ENCODE measurements at places on chromosomes 13 and 19.

- no peak for DNase-seq
These were observed at the start of gene RASGRP4 for GRCh38 chr19:38425810-38426466. RASGRP4 (minus strand) TSS chr19:38426219; CDS start chr19:38426091, 128 bp downstream.

DNA sequence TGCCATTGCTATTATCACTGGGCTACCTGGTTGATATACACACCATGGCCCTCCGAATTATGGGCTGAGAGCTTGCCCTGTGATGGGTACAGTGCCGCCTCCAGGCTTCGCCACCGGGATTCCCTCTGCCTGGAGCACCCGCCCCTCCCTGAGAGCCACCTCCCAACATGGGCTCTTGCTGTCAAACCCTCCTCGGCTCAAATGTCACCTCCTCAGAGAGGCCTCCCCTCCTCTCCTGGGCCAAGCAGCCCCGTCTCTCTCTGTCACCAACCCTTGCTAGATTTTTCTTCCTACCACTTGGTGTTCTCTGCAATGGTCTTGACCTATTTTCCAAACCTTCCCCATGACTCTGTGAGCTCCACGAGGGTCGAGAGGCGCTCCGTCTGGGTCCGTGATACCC is 12.2 kb upstream of the TLE2 start:
- DNase-seq: no peak

GRCh38 chr13:108755083-108755482 is 125.7 kb downstream of the MYO16 start:
- no peak for DNase-seq

DNA sequence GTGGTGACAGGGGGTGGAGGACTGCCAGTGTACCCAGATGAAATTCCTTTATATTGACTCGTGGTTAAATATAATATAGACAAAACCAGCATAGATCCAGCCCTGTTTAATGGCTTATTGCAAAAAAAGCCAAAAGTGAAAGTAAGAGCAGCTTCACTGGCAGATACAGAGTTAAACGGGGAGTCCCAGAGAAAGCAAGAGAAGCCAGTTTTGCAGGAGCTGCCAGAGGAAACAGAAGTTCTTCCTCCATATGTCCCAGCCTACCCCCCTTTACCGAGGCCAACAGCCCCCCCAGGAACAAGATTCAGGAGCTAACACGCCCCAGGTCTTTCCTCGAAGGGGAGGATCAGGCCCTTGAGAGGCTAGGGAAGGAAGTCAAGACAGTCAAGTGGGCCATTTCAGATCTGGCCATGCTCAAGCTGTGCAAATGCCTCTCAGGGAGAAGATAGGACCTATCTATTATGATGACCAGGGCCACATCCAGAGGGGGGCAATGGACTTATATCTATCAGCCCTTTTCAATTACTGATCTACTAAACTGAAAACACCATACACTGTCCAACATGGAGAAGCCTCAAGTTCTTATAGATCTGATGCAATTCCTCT is 47.2 kb upstream of the ZNF737 start:
- no peak for DNase-seq

- DNase-seq: no peak
These were observed 30.9 kb upstream of the ADGRE5 start for GRCh38 chr19:14350302-14350701.

GRCh38 chr13:111245576-111246384 is 74.7 kb upstream of the TEX29 start:
- no peak for DNase-seq

GRCh38 chr19:41616792-41617621 is 9.9 kb downstream of the CEACAM4 start:
- no peak for DNase-seq

GRCh38 chr19:5076440-5077208 is 107.7 kb downstream of the KDM4B start:
- no peak for DNase-seq

DNA sequence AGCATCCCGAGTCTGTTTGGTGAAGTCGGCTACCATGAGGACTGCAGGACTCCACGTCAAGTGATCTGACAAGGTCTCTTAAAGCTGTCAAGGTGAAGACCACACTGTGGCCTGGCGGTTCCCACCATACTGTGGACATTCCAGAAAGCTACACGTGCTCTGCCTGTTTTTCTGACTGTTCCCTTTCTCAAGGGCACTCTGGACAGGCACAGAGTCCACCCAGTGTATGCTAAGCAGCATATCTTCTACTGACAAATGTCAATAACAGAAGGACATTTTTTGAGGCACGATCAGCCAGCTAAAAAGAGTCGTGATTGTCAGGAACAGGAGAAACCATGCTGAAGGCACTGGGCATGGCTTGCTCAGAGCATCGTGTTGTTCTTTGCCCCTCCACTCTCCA is 12.8 kb upstream of the WASF3 start:
- no peak for DNase-seq

DNA sequence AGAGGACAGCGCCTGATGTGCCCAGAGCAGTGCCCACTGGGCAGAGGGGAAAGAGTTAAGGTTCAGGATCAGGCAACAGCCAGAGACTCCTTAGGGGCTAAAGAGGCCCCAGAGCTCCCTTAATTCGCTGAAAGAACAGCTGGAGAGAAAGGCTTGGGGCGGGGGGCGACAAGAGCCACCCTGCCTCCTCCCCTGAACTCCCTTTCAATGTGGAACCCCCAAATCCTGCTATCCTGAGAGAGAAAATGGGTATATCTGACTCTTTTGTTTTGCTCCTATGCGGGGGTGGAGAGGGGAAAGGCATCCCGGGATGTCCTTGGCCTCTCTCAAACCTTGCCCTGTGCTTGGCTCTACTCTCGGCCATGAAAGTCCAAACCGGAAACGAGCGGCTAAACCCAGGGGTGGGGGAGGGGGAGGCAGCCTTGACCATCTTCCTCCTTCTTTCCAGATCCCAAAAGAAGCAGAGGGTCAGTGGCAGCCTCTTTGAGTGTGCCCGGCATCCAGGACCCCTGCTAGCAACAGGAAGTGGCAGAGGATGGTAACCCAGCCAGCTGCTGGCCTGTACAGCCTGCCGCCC is 4.7 kb downstream of the PRKACA start:
- no peak for DNase-seq

DNA sequence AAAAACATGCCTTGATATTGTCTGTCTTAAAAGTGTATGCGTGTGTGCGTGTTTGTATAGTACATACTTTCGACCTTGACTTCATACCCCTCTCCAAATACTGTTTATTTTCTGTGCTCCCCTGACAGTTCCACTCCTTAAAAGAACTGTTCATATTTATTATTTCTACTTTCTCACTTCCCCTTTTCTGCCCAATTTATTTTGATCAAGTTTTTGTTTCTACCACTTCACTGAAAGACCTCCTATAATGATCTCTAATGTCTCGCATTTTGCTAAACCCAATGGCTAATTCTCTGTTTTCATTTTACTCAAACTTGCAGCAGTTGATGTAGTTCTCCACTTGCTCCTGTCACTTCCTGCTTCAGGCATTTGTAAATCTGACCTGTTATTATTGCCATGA is 426.1 kb upstream of the KLF12 start:
- DNase-seq: no peak

DNA sequence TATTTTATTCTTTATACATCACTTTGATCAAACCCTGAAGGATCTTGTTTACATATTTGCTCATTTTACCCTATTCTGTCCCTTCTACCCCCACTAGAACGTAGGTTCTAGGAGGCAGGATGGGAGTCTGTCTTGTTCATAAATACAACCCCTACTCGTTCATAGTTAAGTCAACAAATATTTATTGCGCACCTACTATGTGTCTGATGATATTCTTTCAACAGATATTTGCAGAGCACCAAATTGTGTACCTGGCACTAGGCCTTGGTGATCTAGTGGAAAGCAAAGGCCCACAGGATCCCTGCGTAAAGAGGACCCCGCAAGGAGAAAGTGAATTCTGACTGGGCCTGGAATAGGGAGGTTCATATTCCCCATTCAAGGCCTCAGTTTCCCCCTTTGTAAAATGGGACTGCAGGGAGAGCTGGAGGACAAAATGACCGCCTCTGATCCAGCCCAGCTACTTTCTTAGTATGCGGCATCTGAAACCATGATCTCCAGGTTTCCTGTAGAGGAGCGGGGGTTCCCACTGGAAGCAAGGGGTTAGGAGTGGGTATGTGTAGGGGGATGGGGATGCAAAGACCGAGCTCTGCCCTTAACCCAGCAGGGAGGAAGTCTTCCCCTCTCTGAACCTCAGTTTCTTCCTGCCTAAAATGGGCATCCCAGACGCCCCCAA is 534 bp upstream of the GEMIN7 start:
- DNase-seq: no peak

DNA sequence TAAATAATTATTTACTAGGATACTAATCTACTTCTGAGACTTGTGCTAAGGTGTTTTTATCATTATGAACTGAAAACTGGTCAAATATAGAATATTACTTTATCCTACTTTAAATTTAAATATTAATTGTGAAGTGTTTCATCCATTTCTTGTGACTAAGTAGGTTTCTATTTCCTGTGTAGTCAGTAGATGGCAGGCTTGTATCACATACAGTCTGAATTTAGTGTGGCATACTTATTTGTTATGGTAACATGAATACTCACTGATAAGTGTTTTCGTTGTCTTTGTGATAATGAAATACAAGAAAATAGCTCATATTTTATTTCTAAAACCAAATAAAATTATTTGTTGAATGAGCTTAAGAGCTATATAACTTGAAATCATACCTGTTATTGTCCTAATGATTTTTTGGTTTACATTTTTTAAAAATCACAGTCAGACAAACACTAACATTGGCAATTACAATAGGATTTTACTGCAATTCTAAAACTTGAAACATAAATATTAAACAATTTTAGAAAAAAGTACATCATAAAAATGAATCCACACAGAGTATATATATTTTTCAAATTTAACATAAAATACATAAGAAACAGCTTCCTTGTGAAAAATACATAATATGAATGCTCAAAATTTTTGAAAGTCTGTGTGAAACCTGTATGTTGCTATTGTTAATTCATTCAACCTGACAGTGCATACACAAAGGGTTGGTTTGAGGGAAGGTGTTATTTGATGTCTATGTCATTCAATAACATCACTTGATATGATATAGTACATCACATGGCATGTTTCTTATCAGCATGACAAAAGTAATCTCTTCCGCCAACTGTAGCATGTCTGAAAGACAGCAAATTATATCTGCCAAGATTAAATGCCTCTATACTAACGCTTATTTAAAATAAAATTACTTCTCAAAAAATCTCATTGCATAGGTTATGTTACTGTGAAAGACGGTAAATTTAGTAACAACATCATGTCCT is 904.8 kb upstream of the PCDH20 start:
- peak; percentile 34 for DNase-seq

GRCh38 chr13:111485491-111486250 is 165.2 kb downstream of the TEX29 start:
- DNase-seq: no peak

- DNase-seq: peak; percentile 13
These were observed 170.9 kb downstream of the LACC1 start for GRCh38 chr13:44050450-44051063.

DNA sequence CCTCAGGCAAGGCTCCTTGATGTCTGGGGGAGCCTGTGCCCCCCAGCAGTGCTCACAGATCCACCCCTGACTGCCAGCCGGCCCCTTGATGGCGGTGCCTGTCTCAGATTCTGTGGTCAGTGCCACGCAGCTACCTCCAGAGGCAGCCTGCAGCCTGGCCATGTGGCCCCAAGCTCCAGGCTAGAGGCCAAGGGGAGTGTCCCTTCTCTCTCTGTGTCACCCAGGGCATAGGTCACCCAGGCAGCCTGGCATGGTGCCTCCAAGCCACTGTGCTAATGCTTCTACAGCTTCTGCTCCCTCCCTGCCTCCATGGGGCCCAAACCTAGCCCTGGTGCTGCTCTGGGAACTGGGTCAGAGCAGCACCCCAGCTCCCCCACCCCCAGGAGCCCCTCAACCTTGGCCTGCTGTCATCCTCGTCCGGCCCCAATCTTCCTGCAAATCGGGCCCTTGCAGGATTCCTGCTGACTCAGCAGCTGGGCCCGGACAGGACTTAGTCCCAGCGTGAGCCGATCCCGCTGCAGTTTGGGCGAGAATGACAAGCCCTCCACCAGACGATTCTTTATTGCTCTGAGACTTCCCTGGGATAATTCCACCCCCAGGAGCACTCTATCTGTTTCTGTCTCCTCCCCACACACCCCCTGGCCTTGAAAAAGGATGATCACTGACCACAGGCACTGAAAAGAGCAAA is 2.8 kb upstream of the ARL11 start:
- DNase-seq: no peak

DNA sequence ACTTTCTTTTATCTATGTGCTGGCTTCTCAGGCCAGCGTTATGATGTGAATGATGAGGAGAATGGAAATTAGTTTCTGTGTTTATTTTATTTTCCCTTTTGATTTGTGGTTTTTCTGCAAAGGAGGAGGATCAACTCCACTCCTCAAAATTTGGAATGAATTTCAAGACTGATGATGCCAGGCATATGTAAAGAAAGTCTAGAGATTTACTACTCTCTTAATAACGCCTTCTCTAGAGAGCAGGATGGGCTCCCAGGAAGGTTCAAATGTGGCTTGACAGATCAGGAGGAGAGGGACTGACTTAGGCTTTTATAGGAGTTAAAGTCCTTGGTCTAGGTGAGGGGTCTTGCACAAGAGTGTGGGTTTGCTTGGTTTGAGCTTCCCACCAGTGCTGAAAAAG is 15.1 kb upstream of the POSTN start:
- DNase-seq: no peak
